Esophagus squamous epithelium (tissue), 5 donors: ENCODE measurements at places on chromosomes 12 and 14.

DNA sequence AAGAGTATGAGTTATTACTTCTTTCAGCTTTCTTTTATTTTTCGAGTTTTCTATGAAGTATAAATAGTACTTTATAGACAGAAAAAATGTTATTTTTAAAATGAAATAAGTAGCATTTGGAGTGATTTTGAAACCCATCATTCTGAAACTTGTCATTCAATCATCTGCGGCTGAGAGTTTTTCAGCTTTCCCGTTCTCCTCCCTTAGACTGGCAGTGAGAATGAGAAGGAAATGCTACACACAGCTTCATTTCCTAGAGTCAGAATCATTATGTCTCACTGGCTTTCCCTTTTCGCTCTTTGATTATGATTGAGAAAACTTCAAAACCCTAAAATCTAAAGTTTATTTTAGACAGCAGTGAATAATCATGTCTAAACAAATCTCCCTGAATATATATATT is 33.7 kb upstream of the GNPNAT1 start:
- DNase-seq = no peak

DNA sequence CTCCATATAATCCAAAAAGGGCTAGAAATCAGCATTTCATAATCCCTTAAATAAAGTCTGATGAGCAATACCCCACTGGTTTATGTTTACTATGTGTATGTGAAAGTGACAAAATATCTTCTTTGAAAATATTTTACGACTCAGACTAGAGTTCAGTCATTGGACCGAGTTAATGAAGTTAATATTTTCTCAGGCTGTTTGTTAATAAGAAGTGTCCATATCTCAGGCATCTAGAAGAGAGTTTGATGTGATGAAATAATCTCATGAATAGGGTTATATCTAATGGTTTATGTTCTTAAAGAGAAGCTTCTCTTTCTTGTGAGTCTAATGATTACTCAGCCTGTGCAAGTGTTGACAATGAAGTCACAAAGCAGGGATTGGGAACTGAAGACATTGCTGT is 51.8 kb downstream of the WIF1 start:
- DNase-seq = no peak

GRCh38 chr12:14327711-14328110 is 37.8 kb upstream of the ATF7IP start:
- DNase-seq = no peak

DNA sequence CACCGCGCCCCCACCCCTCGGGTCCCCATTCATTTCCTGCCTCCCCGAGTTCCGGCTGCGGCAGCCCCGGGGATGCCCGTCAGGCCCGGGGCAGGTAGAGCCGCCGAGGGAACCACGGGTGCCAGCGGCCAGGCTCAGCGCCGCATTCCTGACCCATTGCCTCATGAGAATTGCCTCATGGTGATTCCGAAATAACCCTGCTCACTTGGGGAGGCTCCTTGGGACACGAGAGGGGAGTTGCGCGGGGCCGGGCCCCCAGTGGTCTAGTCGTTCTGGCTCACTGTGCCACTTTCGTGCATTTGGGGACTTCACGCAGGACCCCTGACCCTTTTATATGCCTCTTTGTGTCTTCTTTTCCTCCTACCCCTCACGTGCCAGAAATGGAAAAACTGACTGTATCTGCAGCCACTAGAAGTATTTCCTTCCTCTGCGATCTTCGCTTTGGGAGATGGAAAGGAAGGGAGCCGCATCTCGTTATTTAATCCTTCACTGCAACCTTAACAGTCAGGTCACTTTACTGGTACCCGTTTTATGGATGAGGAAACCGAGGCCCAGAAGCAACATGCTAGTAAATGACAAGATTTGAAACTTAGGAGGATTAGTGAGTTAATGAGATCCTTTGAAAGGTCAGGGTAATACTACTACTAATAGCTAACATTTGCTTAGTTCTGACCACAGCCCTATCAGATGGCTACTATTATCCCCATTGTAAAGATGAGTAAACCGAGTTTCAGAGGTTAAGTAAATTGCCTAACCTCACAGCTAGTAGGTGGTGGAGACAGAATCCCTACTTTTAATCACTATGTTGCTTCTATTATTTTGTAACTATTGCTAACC is 768 bp downstream of the PTPN11 start:
- DNase-seq = no peak

DNA sequence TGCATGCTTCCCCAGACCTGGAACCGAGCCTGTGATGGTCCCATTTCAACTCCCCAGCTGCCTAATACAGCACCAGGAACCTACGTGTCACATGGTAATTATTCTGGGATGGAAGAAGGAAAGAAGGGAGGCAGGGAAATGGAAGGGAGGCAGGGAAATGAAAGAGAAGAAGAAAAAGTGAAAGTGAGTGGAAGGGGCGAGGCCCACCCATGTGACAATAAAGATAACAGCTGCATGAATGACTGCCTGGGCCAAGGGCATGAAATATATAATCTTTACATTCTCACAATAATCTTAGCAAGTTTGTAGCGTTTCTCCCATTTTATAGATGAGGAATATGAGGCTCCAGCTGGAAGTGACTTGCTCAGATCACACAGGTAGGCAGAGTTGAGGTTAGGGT is 245.0 kb upstream of the PWP1 start:
- no peak for DNase-seq

- DNase-seq = no peak
Measured at GRCh38 chr14:93369713-93370266, 22.8 kb downstream of the COX8C start.
